ENCODE measurements at places on chromosomes 6 and 20.

DNA sequence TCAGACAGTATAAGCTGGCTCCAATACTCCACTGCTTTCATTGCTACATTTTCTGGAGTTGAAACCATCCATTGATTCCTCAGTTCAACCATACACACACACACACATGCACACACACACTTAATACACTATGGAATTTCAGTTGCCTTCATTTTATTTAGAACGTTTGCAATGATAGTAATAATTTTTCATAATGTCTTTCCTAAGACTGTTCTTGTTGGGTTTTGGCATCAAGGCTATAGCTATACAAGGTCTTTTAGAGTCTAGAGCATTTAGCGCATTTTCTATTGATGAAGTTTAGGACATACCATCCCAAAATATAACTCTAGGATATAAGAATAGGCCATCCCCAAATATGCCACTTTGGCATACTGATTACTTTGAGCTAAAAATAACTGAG is 15.5 kb upstream of the TPD52L1 start:
- DNase-seq = no peak

GRCh38 chr6:7765575-7766325 is 39.9 kb downstream of the BMP6 start:
- no peak for DNase-seq

- no peak for DNase-seq
Observed at GRCh38 chr6:7165002-7165889, 57.5 kb downstream of the RREB1 start.

DNA sequence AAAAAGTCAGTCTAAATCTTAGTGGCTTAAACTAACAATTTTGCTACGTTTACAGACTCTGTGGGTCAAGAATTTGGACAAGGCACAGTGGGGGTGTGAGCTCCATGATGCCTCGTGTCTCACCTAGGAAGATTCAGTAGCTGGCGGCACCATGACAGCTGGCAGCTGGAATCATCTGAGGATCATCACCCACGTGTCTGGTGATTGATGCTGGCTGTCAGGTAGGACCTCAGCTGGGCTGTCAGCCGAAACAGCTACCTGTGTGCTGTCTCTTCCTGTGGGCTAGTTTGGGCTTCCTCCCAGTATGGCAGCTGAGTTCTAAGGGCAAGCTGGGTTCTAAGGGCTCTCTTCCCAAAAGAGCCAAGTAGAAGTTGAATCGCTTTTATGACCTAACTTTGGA is 26.4 kb upstream of the DLGAP4 start:
- no peak for DNase-seq

GRCh38 chr6:12233693-12234571 is 56.2 kb upstream of the EDN1 start:
- peak; percentile 15 for DNase-seq

DNA sequence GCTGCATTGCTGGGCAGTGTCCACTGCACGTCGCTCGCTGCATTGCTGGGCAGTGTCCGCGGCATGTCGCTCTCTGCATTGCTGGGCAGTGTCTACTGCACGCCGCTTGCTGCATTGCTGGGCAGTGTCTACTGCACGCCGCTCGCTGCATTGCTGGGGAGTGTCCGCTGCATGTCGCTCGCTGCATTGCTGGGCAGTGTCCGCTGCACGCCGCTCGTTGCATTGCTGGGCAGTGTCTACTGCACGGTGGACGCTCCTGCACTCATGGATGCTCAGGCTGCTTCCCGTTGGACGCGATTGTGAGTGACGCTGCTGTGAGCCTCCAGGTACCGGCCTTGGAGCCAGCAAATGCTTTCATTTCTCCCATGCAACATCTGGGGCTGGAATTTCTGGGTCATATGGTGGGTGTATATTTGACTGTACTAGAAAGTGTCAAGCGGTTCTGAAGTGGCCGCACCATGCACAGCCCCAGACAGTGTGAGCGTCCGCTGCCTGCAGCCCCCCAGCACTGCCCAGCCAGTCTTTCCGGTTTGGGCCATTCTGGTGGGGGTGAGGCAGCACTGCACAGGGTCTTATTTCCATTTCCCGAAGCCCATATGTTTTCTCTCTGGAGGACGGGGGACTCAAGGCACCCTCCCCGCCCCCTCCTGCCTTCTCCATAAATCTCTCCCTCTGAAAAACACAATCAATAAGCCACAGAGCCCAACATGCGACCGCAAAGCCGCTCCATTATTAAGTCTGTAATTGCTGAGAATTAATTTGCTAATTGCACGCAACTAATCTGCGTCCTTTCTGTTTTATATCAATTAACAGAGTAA is 97.4 kb downstream of the YTHDF1 start:
- no peak for DNase-seq

- DNase-seq = no peak
Observed at GRCh38 chr6:113672491-113673149, 184.5 kb upstream of the MARCKS start.

DNA sequence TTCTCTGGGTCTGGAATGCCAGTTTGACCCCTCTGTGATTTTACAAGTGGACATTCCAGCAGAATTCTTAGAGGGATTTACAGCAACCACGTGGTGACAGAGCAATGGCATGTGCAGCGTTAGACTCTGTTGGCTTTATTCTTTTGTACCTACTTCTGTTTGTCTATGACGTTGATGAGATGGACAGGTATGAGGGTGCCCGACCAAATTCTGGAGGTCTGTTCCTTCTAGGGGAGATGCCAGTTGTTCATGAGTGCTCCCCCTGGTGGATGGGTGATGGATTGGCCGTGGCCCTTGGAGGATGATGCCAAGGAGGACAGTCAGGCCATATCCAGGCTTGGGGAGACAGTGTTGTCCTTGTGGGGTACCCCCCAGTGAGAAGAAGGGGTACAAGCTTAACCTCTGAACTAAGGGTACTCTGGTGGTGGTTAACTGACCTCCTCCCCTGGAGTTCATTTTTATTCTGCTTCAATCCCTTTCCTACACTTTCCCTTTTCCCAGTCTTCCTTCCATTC is 198.6 kb downstream of the DTNBP1 start:
- peak; percentile 49 for DNase-seq

- no peak for DNase-seq
Observed at GRCh38 chr6:43122146-43122545, 46.0 kb downstream of the PTK7 start.

- DNase-seq = no peak
Observed at GRCh38 chr6:147577488-147577887, 69.0 kb downstream of the SAMD5 start.

GRCh38 chr6:40887079-40887791 is 151.8 kb downstream of the UNC5CL start:
- DNase-seq = no peak

DNA sequence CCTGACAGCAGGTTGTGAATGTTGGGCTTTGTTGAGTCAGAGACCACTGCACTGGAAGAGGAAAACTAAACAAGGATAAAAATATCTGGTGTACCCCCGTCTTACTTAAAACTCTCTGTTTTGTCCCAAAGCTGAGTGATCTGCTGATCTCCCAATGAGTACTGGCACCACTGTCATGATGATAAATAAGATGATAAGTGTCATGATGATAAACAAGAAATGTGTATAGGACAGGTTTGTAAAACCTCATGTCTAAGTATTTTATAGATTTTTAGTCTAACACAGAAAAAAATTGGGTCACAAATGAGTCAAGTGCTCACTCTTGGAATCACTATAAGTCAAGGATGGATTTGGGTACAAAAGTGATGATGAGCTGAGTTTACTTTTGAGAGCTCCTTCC is 8.5 kb upstream of the SIM1 start:
- no peak for DNase-seq

- no peak for DNase-seq
Observed at GRCh38 chr20:33894798-33895197, 83.7 kb downstream of the CHMP4B start.

DNA sequence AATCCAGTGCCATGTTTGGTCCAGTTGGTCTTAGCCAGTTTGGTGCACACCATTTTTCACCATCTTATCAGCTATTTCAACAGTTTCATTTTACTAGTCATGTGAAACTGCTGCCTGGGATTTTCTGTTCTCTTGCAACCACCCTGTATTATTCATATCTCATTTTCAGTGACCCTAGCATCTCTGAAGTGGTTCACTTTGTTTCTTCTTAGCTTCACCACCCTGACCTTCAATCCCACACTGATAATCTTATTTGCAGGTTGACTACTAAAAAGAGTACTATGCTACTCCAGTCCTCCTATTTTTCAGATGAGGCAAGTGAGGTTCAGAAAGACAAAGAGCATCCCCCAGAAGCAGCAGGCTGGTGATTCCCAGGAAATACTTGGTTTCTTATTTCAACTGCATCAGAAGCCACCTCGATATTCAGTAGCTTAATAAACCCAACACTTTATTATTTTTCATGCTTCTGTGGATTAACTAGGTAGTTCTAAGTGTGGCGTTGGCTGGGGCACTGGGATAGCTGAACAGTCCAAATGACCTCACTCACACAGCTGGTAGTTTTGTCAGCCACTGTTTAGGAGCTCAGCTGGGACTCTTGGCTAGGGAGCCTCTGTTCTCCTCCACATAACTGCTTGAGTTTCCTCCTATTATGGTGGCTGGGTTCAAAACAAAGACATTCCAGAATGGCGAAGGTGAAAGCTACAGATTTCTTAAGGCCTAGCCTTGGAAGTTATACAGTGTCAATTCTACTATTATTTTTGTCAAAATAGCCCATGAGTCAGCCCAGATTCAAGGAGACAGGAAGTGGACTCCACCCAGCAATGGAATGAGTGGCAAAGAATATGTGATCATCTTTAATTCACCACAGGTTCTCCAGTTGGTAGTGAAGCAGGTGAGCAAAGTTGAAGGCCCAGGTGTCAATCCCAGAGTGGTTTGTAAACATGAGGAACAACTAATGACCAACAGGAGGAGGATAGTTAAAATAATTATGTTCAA is 40.6 kb downstream of the BPIFB4 start:
- DNase-seq = no peak

DNA sequence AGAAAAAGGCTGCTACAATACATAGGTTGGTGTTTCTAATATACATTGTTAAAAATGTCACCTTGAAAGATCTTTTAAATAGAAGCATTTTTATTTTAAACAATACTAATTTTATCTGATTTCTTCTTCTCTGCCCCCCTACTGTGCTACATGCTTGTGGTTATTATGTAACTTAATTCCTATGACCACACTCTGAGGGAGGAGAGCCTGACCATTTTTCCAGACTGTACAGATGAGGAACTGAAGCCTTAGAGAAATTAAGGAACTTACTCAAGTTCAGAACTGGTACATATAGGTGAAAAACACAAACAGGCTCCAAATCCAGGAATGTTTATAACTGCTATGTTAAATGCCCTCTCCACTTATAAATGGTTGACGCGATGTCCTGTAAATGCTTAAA is 43.4 kb upstream of the ARHGAP18 start:
- no peak for DNase-seq

GRCh38 chr6:37657112-37657886 is 40.4 kb downstream of the MDGA1 start:
- no peak for DNase-seq

- no peak for DNase-seq
Observed at GRCh38 chr6:151255811-151256210, 16.0 kb downstream of the AKAP12 start.

DNA sequence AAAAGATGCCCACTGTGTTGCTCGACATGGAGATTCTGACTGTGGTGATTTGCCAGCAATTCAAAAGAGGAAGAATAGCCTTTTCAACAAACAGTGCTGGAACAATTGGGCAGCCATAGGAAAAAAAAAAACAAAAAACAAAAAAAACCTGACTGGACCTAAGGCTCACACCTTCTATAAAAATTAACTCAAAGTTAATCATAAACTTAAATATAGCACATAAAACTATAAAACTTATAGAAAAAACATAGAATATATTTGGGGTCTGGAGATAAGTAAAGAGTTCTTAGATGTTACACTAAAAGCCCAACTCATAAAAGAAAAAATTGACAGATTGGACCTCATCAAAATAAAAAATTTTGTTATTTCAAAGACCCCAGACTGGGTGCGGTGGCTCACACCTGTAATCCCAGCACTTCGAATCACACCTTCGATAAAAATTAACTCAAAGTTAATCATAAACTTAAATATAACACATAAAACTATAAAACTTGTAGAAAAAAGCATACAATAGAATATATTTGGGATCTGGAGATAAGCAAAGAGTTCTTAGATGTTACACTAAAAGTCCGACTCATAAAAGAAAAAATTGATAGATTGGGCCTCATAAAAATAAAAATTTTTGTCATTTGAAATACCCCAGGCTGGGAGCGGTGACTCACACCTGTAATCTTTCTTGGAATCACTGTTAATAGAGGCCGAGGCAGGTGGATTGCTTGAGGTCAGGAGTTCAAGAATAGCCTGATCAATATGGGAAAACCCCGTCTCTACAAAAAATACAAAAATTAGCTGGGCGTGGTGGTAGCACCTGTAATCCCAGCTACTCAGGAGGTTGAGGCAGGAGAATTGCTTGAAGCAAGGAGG is 115.6 kb upstream of the FAM83B start:
- no peak for DNase-seq

DNA sequence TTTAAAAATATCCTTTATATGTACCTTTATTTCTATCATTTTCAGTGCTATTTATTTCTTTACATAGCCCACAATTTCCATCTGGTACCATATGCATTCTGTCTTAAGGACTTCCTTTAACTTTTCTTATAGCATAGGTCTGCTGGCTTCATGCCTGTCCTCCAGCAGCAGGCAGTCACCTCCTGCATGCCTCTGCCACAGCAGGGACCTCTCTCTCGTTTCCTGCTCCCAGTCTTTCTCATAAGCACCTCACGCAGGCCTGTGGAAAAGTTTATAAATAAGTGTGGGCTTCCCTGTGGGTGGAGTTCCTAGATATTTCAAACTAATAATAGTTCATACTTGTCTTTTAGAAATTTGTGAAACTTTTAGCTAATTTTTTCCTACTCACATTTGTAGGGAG is 133.9 kb downstream of the KCNQ5 start:
- no peak for DNase-seq

- DNase-seq = no peak
Observed at GRCh38 chr6:146543940-146544615, 445 bp downstream of the RAB32 start.

- no peak for DNase-seq
Observed at GRCh38 chr6:75203721-75204120, 2.1 kb downstream of the COL12A1 start.
